ENCODE measurements at places on chromosomes 13 and 19.

DNA sequence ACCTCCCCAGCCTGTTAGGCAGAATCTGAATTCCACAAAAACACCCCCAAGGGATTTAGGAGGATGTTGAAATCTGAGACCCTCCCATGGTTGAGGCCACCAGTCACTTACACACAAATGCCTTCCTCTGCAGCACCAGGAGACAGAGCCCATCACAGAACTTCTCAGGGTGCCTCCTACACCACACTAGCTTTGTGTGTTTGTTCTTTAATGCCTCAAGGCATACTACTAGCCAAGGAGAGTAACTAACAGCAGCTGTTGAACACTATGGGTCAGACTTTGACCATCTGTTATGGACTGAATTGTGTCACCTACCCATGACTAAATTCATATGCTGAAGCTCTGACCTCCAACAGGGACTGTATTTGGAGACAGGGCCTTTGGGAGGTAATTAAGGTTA lies 9.5 kb upstream of the MED26 start:
- DNase-seq: no peak

GRCh38 chr13:36814465-36814864 lies 4.6 kb upstream of the RFXAP start:
- DNase-seq: no peak

GRCh38 chr13:20828539-20829364 lies 55.0 kb upstream of the EEF1AKMT1 start:
- DNase-seq: peak; percentile 2

DNA sequence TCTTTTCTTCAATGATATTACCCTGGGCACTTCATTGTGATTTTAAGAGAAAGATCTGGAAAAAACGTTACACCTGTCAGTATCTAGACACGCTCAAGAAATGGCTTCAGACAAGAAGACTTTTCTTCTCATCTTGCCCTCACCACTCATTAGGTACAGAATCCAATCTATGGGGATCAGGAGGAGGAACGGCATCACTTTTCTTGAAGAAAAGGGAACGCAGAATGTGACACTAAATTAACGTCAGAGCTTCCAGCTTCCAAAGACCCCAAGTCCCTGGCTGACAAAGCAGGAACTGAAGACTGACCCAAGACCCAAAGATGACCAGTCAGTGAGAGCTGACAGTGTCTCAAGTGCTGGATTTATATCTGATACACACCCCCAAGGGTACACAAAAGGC lies 48.2 kb downstream of the BRD4 start:
- DNase-seq: no peak

DNA sequence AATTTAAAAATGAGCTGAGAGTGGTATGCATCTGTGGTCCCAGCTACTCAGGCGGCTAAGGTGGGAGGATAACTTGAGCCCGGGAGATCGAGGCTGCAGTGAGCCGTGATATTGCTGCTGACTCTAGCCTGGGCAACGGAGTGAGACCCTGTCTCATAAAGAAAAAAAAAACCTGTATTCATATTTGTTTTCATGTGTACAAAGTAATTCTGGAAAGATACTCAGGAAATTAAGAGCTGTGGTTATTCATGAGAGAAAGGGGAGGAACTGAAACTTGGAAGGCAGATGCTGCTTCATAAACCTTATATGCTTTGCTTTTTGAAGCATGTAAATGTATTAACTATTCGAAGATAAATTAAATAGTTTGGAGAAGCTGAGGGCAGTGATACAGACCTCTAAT lies 8.8 kb upstream of the RLN3 start:
- no peak for DNase-seq

GRCh38 chr19:29840066-29840950 lies 28.5 kb downstream of the CCNE1 start:
- no peak for DNase-seq

GRCh38 chr19:33177417-33177979 lies 16.6 kb upstream of the LRP3 start:
- peak; percentile 81 for DNase-seq

GRCh38 chr19:29819986-29820385 lies 8.2 kb downstream of the CCNE1 start:
- no peak for DNase-seq

DNA sequence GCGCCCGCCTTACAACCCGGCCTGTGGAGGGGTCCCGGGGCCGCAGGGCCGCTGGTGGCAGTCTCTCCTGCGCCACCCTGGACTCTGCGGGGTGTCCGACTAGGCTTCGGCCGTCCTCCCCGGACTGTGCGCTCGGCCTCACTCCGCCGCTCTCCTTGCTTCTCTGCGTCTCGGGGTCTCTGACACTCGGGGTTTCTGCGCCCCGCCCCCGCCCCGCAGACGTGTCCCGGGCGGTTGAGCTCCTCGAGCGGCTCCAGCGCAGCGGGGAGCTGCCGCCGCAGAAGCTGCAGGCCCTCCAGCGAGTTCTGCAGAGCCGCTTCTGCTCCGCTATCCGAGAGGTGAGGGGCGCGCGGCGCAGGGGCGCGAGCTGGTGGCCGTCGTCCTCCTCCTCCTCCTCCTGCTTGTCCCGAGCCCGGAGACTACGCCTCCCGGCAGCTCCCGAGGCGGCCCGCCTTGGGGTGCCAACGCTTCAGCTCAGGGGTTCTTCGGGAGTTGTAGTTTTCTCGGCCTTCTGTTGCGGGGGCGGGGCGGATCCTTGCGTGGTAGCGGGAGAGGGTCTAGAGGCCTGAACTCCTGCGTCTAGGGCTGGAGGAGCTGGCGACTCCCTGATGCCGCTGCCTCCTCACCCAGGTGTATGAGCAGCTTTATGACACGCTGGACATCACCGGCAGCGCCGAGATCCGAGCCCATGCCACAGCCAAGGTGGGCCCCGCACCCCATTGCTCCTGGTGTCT lies 627 bp downstream of the LIN7B start:
- DNase-seq: peak; percentile 31

GRCh38 chr19:46435009-46435408 lies 6.3 kb upstream of the PNMA8C start:
- no peak for DNase-seq

DNA sequence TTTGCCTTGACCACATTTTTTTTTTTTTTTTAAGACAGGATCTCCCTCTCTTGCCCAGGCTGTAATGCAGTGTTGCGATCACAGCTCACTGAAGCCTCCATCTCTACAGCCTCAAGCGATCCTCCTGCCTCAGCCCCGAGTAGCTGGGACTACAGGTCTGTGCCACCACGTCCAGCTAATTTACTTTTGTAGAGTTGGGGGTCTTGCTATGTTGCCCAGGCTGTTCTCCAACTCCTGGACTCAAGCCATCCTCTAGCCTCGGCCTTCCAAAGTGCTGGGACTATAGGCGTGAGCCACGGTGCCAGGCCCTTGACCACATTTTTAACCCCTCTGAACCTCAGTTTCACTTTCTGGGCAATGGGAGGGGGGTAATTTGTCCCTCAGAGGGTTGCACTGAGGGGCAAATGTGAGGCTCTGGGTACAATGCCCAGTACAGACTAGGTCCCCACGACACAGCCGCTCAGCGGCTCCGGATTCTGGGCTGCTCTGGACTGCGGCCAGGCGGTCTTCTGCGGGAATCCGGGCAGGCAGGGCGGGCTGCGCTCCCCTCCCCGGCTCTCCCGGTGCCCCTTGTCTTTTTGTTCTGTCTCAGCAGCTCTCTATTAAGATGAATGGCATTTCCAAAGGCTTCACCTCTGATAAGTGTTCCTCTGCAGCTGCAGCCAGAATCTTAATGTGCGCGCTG lies 3.8 kb upstream of the ALOX5AP start:
- DNase-seq: no peak

DNA sequence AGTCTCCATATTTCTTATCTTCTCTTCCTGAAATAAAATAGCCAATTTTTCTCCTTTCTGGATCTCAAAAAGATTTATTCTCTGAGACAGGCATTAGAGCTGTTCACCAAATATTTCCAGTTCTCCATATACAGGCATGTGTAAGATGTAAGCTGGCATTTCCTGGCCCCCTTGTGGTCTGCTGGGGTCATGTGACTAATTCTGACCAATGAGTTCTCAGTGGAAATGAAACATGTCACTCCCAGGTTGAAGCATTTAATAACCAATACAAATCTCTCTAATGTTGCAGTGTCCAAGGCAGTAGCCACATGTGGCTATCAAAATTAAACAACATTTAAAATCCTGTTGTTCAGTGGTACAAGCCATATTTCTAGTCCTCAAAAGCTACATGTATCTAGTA lies 14.8 kb upstream of the CACNA1A start:
- DNase-seq: no peak

DNA sequence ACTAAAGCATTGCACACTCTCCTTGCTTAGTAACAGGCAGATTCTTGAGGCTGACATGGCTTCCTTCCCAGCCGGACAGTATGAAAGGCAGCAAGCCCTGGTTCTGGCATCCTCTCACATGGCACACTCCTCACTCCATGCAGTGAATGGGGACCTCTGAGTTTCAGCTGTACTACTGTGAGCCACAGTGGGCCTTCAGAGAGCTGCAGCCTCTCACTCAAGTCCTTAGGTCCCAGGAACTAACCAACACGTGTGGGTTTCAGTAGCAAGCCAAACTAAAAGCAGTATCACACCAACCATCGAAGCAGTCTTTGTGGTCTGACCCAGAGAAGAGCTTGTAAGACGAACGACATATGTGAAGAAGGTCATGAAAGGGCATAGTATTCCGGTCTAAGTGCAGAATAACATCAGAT lies 128.2 kb downstream of the TBC1D4 start:
- DNase-seq: no peak

- DNase-seq: no peak
Measured at GRCh38 chr13:98912846-98913245, 65.0 kb downstream of the DOCK9 start.

GRCh38 chr13:110572778-110573118 lies 11.2 kb upstream of the RAB20 start:
- DNase-seq: no peak

DNA sequence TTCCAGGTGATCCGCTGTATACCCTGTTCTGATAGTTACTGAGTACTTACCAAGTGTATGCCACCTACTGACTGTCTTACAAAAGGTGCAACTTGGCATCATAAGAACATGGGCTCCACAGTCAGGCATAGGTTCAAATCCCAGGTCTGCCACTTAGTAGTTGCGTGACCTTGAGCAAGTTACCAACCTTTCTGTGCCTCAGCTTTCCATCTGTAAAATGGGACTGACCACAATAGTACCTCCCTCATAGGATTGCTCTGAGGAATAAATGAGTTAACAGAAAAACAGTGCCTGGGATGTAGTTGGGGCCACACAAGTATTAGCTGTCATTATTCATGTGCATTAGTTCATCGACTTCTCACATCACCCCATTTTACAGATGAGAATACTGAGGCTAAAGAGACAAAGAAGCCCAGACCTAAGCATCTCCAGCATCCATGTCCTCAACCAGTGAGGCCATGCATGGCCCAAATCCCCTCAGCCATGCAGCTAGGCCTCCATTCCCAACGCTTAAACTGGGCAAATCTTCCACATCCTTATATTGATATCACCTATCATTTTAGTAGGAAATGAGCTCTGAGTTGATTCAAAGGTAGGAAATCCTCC lies 51.3 kb upstream of the UBE2L5 start:
- no peak for DNase-seq

DNA sequence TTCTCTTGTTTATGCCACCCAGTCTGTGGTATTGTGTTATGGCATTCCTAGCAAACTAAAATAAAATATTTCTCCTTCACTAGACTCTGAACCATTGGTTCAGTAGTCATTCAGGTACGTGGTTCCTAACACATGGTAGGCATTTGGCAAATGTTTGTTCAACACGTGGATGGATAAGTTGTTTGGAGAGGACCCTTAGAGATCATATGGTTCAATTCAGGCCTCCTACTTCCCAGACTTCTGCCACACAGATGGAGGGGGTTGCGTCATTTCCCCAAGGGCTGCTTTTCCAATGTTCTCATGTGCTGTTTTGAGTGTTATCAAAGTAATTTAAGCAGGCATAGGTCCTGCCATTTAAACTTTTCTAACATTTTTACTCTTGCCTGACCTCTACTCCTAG lies 6.7 kb downstream of the CXCL17 start:
- DNase-seq: no peak

- DNase-seq: no peak
Measured at GRCh38 chr13:48214519-48215121, 18.4 kb upstream of the ITM2B start.

DNA sequence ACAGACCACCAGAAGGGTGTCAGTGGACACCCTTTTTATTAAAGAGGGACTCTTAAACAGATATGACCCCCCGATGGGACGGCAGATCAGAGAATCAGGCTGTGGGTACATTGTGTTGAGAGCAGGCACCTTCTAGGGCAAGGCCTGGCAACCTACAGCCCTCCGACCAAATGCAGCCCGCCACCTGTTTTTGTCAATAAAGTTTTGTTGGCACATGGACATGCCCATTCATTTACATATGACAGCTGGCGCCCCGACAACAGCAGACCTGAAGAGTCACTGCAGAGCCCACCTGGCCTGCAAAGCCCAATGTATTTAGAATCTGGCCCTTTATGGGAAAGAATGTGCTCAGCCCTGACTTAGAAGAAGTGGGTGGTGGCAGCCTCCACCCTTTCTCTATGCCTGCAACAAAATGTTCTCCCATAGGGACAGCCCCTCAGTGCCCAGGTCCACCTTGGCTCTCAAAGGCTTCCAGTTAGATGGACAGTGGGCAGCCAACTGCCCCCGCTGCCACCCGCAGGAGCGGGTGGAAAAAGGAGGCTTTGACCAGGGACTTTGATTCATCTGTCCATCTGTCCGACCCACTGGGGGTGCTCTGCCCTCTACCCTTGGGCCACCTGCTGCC lies 184.9 kb downstream of the PTPRS start:
- no peak for DNase-seq

DNA sequence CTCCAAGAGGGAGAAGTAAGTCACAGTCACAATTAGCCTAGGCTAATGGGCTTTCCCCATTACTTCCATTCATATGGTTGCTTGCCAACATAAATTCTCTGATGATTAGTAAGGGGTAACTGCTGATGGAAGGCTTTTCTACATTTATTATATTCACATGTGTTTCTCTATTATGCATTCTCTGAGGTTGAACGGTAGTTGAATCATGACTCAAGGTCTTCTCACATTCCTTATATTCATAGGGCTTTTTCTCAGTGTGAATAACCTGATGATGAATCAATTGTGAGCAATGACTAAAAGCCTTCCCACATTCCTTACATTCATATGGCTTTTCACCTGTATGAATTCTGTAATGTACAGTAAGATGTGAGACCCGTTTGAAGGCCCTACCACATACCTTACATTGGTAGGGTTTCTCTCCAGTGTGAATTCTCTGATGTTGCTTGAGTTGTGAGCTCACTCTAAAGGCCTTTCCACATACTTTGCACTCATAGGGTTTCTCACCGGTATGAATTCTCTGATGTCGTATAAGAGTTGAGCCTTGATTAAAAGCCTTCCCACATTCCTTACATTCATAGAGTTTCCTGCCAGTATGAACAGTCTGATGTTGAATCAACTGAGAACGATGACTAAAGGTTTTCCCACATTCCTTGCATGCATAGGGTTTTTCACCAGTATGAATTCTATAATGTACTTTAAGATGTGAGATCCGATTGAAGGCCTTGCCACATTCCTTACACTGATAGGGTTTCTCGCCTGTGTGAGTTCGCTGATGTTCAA lies 9.3 kb downstream of the ZNF582 start:
- DNase-seq: no peak

Data from effector CD8-positive, alpha-beta T cell (primary cell).